Vagina (tissue), 2 donors: ENCODE measurements at places on chromosomes 16 and 17. TPM values are rescaled to one million over a fixed set of nuclear protein-coding genes. Genes with fewer than 3 reads are reported as not detected.

CCL4L2 gene
- total RNA-seq = 5.2 TPM

DNA sequence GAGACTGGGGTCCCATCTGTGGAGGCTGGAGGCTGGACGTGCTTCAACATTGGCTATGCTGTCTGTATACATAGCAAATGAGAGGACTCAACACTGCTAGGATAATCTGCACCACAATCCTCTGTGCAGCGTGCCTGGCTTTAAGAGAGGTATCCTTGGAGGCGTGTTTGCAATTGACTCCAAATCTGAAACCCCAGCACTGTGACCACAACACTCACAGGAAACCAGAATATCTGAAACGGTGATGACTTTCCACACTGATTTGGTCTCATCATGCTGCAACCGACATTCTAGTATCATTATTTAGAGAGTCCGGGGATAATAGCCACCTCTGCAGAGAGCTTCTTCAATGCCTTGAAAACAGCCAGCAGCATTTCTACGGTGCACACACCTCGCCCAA is 35.1 kb downstream of the TLE7 start:
- DNase-seq = no peak
- H3K27ac ChIP-seq = no peak overlapping the region
- H3K4me3 ChIP-seq = no peak overlapping the region
- no peaks in the 10 kb centered on the region for H3K36me3 ChIP-seq
- H3K4me1 ChIP-seq = no peaks in the 10 kb centered on the region
- no peaks in the 10 kb centered on the region for H3K27me3 ChIP-seq

GRCh38 chr17:46894476-46895151 is 28.3 kb upstream of the GOSR2 start:
- H3K27ac ChIP-seq = no peak overlapping the region
- no peak overlapping the region for H3K4me3 ChIP-seq
- DNase-seq = no peak
- H3K36me3 ChIP-seq = no peaks in the 10 kb centered on the region

DNA sequence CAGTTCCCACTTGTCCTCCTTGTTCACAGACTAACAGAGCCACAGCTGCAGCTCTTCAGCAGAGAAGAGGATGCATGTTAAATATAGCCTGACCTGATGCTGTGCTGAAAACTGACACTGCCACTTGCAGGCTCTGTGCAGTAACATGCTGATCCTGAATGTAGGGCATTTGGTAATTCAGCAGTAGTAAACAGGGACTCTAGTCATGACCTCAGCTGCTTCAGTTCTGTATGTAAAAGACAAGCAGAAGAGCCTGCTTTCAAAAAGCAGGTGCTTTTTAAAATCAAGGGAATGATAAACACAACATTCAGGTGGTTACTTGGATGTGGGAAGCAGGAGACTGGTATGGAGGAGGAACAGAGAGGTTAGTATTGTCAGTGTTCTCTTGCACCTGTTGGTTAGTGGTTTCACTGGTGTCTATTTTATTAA is 33.8 kb downstream of the ESRP2 start:
- H3K27me3 ChIP-seq = no peaks in the 10 kb centered on the region
- no peaks in the 10 kb centered on the region for H3K36me3 ChIP-seq

PERCC1 gene
- not detected for total RNA-seq

TMC6 gene
- 64.8 TPM for total RNA-seq

CHAD gene
- not detected for total RNA-seq

- DNase-seq = no peak
- H3K27ac ChIP-seq = peak within 1 kb of the TSS; percentile 91
- peak within 1 kb of the TSS; percentile 81 for H3K4me3 ChIP-seq
- peaks cover 26% of the 10 kb centered on the region for H3K4me1 ChIP-seq
These were observed at the start of gene CDH11 for GRCh38 chr16:65121870-65122723. TSS of gene CDH11 (minus strand) at chr16:65122063. CDS start at chr16:65004869, 117,194 bp downstream.

GRCh38 chr16:85564277-85565051 is 48.7 kb upstream of the GSE1 start:
- DNase-seq = no peak
- no peak overlapping the region for H3K4me3 ChIP-seq
- H3K4me1 ChIP-seq = peaks cover 73% of the 10 kb centered on the region
- H3K27me3 ChIP-seq = no peaks in the 10 kb centered on the region
- H3K27ac ChIP-seq = peak overlapping the region; percentile 48
- H3K36me3 ChIP-seq = no peaks in the 10 kb centered on the region

DNA sequence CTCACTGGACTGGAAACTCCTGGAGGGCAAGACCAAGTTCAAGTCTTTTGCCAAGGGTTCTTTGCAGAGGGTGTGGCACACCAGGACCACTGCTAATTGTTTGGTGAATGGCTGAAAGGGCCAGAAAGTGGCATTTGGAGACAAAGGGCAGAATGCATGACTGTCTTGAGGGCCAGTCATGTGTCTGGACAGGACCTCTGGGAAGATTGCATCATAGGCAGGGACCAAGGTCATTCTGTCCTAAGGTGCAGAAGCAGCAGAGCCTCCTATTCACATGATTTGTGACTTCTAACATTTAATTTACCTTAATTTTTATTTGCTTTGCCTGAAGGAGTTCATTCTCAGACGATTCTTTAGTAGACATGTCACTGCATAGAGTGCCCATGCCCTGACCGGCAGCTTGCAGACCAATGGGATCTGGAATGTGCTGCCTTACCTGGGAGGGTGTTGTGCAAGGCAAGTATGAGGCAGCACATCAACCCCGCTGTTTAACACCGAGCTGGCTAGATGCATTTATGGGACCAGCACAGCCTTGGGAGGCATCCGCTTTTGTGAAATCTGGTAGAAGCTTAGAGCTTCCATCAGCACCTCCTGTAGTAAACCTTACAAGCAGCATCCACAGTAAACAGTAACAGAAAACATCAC is 62.3 kb upstream of the MAF start:
- no peaks in the 10 kb centered on the region for H3K36me3 ChIP-seq
- H3K4me1 ChIP-seq = peaks cover 31% of the 10 kb centered on the region
- no peaks in the 10 kb centered on the region for H3K27me3 ChIP-seq
- H3K4me3 ChIP-seq = no peak overlapping the region
- no peak overlapping the region for H3K27ac ChIP-seq

KRT27 gene
- not detected for total RNA-seq

GRCh38 chr16:53829186-53829747 is 125.3 kb downstream of the FTO start:
- no peaks in the 10 kb centered on the region for H3K27me3 ChIP-seq
- H3K4me3 ChIP-seq = no peak overlapping the region
- H3K36me3 ChIP-seq = no peaks in the 10 kb centered on the region
- no peak for DNase-seq

OTOP3 gene
- total RNA-seq = 0.74 TPM

ST6GALNAC2 gene
- total RNA-seq = 24.8 TPM

SPIRE2 gene
- total RNA-seq = 2.2 TPM

- H3K27me3 ChIP-seq = no peaks in the 10 kb centered on the region
- DNase-seq = no peak
- no peaks in the 10 kb centered on the region for H3K36me3 ChIP-seq
- H3K4me3 ChIP-seq = no peak overlapping the region
- no peaks in the 10 kb centered on the region for H3K4me1 ChIP-seq
These were observed 709 bp upstream of the CD300LG start for GRCh38 chr17:43846221-43846712.

DNA sequence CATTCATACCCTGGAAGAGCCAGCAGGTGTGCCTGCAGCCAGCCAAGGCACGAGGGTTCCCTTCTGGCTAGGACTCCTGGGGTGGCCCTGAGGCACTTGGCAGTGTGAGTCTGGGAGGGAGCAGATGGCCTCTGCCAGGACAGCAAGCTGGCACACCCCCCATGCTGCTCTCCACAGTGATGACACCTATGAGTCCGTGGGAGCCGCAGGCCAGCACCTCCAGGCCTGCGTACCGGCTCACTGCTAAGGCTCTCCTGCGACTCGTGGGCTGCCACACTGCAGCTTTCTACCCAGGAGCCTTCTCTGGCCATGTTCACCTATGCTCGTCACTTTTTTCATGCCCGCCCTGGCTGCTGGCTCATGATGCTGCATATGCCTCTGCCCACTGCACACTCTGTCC is 68.1 kb downstream of the NDEL1 start:
- H3K4me1 ChIP-seq = no peaks in the 10 kb centered on the region
- no peak overlapping the region for H3K27ac ChIP-seq
- H3K36me3 ChIP-seq = peaks cover 32% of the 10 kb centered on the region
- no peaks in the 10 kb centered on the region for H3K27me3 ChIP-seq
- H3K4me3 ChIP-seq = no peak overlapping the region

TBX21 gene
- total RNA-seq = 2.9 TPM

- H3K27ac ChIP-seq = peak overlapping the region; percentile 73
- no peaks in the 10 kb centered on the region for H3K36me3 ChIP-seq
- no peaks in the 10 kb centered on the region for H3K27me3 ChIP-seq
- peaks cover 11% of the 10 kb centered on the region for H3K4me1 ChIP-seq
These were observed 25.2 kb upstream of the CRISPLD2 start for GRCh38 chr16:84794626-84795025.

GRCh38 chr16:20241321-20241720 is 86.0 kb downstream of the GP2 start:
- DNase-seq = no peak
- H3K27ac ChIP-seq = no peak overlapping the region
- H3K4me3 ChIP-seq = no peak overlapping the region
- no peaks in the 10 kb centered on the region for H3K27me3 ChIP-seq
- H3K36me3 ChIP-seq = no peaks in the 10 kb centered on the region
- H3K4me1 ChIP-seq = no peaks in the 10 kb centered on the region

DNA sequence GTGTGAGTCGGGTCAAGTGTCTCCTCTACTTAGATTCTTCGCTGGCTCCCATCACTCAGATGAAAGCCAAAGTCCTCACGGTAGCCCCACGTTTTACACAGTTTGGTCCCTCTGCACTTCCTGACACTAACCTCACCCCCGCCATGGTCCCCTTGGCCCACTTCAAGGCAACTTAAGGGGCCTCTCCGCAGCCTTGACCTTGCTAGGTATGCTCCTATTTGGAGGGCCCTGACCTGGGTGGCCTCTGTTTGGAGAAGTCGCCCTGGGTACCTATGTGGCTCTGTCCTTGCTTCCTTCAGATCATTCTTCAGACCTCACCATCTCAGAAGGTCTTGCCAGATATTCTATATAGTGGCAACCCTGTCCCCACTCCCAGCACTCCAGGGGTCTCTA is 110.2 kb downstream of the SOCS1 start:
- no peak overlapping the region for H3K4me3 ChIP-seq
- H3K27me3 ChIP-seq = no peaks in the 10 kb centered on the region
- DNase-seq = no peak
- H3K4me1 ChIP-seq = no peaks in the 10 kb centered on the region
- no peak overlapping the region for H3K27ac ChIP-seq

- no peaks in the 10 kb centered on the region for H3K36me3 ChIP-seq
- no peak within 1 kb of the TSS for H3K4me3 ChIP-seq
- H3K27ac ChIP-seq = no peak within 1 kb of the TSS
- H3K27me3 ChIP-seq = no peaks in the 10 kb centered on the region
These were observed at the start of gene SULT1A2 for GRCh38 chr16:28596840-28597691. TSS of gene SULT1A2 (minus strand) at chr16:28597050. CDS start at chr16:28595930, 1,120 bp downstream.

DNA sequence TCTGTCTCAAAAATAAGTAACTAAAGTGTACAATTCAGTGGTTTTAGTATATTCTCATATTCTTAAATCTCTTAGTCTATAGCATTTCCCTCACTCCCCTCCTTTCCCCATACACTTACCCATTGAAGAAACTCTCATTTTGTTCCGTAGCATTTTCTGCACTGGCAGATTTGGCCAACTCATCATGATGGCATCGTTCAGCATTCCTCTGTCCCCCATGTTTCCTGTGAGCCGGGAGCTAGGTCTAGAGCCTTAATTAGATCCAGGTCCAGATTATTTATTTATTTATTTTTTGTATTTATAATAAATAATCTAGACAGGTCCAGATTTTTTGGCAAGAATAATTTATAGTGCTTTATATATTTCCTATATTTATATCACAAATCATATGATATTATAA is 31.0 kb downstream of the HEATR3 start:
- no peak overlapping the region for H3K27ac ChIP-seq
- no peaks in the 10 kb centered on the region for H3K4me1 ChIP-seq
- peaks cover 20% of the 10 kb centered on the region for H3K36me3 ChIP-seq
- no peaks in the 10 kb centered on the region for H3K27me3 ChIP-seq
- H3K4me3 ChIP-seq = no peak overlapping the region

GTF3C1 gene
- total RNA-seq = 133 TPM

DNA sequence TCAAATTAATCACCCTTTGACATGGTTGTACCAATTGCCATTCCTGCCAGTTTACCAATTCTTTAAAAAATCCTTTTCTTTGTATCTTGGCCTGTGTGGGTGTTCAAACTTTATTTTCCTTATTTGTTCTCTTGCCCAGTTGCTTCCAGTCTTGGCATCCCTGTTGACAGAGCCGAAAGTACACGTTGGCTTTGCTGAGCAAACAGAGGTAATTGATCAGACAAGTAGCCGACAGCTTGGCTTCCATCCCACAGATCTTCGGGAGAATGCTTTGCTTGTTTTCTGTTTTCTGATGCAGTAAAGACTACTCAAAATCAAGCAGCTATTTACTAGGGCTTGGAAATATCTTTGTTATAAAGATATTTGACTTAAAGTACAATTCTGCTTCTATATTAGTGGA is 506.8 kb upstream of the SALL1 start:
- no peaks in the 10 kb centered on the region for H3K27me3 ChIP-seq
- no peak overlapping the region for H3K4me3 ChIP-seq
- H3K4me1 ChIP-seq = no peaks in the 10 kb centered on the region
- H3K27ac ChIP-seq = no peak overlapping the region
- H3K36me3 ChIP-seq = no peaks in the 10 kb centered on the region
- no peak for DNase-seq

ALDOC gene
- 20.1 TPM for total RNA-seq

CEP20 gene
- 28.2 TPM for total RNA-seq
